ENCODE measurements at places on chromosomes 7 and 10. TPM values are rescaled to one million over a fixed set of nuclear protein-coding genes. Genes with fewer than 3 reads are reported as not detected.

The WEE2 gene
- not detected for total RNA-seq

The CALML5 gene
- total RNA-seq = not detected

The C10orf105 gene
- under 0.01 TPM for total RNA-seq

The ALKBH4 gene
- 13.1 TPM for total RNA-seq

The CNTNAP2 gene
- total RNA-seq = not detected

The DNAJC12 gene
- total RNA-seq = 4.9 TPM

The TBXAS1 gene
- total RNA-seq = 2.9 TPM

The HOXA13 gene
- not detected for total RNA-seq

The NFE2L3 gene
- 60.8 TPM for total RNA-seq

The GIMAP4 gene
- total RNA-seq = 166 TPM

The LRIT2 gene
- not detected for total RNA-seq

The WDR86 gene
- total RNA-seq = not detected

The CCNY gene
- 98.0 TPM for total RNA-seq

The BAMBI gene
- 1.9 TPM for total RNA-seq

The ADAM12 gene
- total RNA-seq = 0.65 TPM

The TSPAN14 gene
- total RNA-seq = 150 TPM

The HTR7 gene
- total RNA-seq = under 0.01 TPM

The DYNC1I1 gene
- 3.3 TPM for total RNA-seq

The ATOH7 gene
- total RNA-seq = not detected

The SYT15B gene
- total RNA-seq = 0.65 TPM

The FAM25C gene
- total RNA-seq = not detected

The HOXA7 gene
- total RNA-seq = 5.6 TPM

The GIMAP7 gene
- 31.6 TPM for total RNA-seq

The DNAH11 gene
- total RNA-seq = 5.3 TPM

The HOXA5 gene
- 13.6 TPM for total RNA-seq

The UPK3B gene
- not detected for total RNA-seq

The GATA3 gene
- 0.29 TPM for total RNA-seq

The HUS1 gene
- total RNA-seq = 20.9 TPM

The GPR15LG gene
- total RNA-seq = not detected

The ANKRD30A gene
- not detected for total RNA-seq

The EBF3 gene
- total RNA-seq = 22.2 TPM

The DKK1 gene
- total RNA-seq = 81.9 TPM

The BLNK gene
- total RNA-seq = not detected

The AEBP1 gene
- total RNA-seq = 8.9 TPM

The ZNF736 gene
- 10.4 TPM for total RNA-seq

The CLEC2L gene
- not detected for total RNA-seq

The GARIN1A gene
- total RNA-seq = 1.2 TPM

The CREB5 gene
- 5.9 TPM for total RNA-seq

The DPYSL4 gene
- 47.4 TPM for total RNA-seq

The TMEM229A gene
- not detected for total RNA-seq

The KLF14 gene
- total RNA-seq = not detected

The MOGAT3 gene
- total RNA-seq = not detected

Measured in vein endothelial cell (primary cell).